ENCODE measurements at places on chromosomes 4 and X.
A peak's percentile ranks its signal among the peaks of the same experiment; 100 is the strongest.

GRCh38 chr4:7511525-7511924 lies 76.8 kb upstream of the PSAPL1 start:
- DNase-seq, result no peak

DNA sequence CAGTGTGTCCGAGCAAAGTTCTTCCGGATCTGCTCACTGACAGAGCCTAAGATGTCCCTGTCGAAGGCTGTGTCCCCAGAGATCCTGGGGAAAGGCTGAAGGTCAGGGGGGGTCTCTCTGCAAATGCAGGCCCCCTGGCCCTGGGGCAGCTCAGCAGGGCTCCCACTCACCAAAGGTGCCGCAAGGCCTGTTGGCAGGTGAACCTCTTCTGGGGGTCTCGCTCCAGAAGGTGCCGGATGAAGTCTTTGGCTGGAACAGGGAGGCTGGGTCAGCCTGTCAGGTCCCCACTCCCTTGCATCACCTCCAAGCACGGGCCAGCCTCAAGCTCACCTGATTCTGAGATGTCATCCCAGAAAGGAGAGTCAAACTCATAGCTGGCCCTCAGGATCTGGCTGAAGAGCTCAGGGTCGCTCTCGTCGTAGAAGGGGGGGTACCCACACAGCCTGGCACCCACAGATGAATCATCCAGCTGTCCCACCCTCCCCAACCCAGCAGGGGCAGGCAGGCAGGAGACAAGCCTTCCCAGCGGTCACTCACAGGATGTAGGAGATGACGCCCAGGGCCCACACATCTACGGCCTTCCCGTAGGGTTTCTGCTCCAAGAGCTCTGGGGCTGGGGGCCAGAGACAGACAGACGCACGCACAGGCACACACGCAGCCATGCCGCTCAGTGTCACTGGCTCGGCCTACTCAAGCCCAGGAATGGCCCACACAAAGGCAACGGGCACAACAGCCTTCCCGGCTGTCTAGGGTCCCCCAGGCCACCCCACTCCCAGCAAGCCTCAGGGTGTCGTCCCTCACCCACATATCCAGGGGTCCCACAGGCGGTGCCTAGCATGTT lies 2.6 kb downstream of the PNCK start:
- DNase-seq, result no peak

- DNase-seq, result no peak
Observed at GRCh38 chrX:134911348-134911747, 79.4 kb upstream of the SMIM10 start.

GRCh38 chr4:168138143-168138542 lies 45.8 kb downstream of the ANXA10 start:
- DNase-seq, result no peak

DNA sequence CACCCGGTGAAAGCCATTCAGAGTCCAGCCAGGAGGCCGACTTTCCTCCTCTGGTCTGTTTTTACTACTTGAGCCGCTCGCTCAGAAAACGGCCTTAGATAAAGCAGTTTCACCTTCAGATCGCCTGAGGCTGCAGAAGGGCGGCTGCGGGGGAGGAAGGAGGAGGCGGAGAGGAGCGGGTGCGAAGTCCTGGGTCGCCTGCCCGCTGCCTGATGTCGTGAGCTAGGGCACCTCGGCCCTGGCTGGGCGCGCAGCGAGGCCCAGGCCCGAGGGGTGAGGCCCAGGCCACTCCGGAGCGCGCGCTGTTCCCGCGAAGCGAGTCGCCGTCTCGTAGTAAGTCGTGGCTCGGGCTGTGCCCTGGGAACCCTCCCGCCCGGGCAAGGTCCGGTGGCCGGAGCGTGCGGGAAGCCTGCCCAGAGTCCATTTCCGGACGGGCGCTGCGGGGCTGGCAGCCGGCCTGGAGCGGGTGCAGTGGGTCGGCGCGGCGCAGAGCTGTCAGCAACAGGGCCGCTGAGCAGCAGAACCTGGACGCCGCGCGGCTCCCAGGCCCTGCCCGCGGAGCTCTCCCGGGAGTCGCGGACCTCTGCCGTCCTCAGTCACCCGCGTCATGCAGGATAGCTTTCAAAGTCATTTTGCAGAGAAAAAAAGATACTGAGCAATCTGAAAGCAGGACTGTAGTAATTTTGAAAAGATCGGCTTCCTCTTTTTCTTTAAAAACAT lies 18.6 kb downstream of the TRIM2 start:
- no peak for DNase-seq

DNA sequence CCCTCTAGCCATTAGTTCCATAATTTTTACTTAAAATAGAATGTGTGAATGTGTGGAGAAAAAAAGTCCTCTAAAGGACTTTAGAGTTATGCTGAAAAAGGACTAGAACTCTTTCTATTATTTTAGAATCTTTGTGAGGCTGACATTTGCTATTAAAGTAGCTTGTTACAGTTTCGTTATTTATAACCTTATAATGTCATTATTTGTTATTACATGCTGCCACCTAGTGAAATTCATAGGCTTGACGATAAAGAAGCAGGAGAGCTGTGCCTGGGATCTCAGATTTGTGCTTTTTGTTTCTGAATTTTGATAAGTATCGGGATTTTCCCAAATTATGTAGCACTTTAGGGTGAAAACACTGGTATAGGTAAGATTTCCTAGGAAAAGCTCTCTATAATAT lies 38.5 kb upstream of the TAPT1 start:
- DNase-seq, result peak; percentile 82

DNA sequence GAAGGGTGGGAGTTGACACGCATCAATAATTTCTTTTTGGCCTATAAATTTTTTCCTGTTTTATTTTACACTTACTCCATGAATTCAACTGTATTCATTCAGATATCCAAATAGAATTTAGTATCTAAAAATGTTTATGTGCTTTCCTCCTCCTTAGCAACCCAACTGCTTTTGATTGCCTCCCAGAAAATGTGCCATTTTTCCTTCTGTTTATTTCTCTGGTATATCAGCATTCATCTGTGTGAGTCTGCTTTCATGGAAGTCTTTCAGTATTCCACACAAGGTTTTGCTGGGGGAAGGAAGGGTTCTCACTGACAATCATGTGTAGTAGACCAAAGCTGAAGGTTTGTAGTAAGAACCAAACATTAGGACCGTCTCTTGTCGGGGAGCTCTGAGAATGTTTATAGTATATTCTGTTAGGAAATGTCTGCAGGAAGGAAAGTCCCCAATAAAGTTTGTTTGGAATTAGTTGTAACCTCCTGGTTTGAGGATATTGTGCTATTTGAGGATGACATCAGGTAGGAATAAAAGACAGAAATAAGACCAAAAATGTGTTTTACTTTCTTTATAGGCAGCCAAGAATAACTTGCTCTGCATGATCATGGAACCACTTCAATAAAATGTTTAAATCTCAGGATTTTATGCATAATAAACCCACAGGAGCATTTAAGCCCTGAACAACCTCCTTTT lies 673.6 kb upstream of the INTU start:
- DNase-seq, result no peak

- no peak for DNase-seq
Observed at GRCh38 chr4:174739576-174739975, 89.5 kb downstream of the GLRA3 start.

- no peak for DNase-seq
Observed at GRCh38 chr4:54517781-54518444, 139.8 kb upstream of the KIT start.

DNA sequence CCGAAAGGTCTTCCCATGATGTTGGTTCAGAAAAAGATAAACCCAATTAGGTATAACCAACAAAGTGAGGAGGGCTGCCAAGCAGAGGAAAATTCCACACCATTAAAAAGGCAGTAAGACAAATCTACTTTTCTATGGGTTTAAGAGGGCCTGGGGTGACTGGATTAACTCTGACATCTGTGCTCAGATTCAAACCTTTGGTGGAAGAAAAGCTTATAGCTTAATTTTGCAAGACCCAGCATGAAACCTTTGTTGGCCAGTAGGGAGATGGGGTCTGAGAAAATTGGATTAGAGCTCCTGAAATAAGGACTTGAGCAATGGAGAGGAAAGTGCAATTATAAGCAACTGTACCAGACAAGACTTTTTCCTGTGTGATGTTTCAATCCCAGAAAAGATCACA lies 104.2 kb downstream of the KDR start:
- no peak for DNase-seq

- DNase-seq, result no peak
Observed at GRCh38 chrX:17025621-17026302, 79.3 kb downstream of the REPS2 start.

DNA sequence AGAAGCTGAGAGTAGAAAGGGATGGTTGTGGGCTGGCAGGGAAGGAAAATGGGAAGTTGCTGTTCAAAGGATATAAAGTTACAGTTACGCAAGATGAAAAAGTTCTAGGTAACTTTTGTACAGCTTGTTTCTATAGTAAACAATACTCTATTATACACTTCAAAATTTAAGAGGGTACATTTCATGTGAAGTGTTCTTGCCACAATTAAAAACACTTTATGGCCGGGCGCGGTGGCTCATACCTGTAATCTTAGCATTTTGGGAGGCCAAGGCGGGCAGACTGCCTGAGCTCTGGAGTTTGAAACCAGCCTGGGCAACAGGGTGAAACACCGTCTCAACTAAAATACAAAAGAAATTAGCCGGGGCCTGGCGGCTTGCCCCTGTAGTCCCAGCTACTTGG lies 623.6 kb downstream of the STIM2 start:
- no peak for DNase-seq

DNA sequence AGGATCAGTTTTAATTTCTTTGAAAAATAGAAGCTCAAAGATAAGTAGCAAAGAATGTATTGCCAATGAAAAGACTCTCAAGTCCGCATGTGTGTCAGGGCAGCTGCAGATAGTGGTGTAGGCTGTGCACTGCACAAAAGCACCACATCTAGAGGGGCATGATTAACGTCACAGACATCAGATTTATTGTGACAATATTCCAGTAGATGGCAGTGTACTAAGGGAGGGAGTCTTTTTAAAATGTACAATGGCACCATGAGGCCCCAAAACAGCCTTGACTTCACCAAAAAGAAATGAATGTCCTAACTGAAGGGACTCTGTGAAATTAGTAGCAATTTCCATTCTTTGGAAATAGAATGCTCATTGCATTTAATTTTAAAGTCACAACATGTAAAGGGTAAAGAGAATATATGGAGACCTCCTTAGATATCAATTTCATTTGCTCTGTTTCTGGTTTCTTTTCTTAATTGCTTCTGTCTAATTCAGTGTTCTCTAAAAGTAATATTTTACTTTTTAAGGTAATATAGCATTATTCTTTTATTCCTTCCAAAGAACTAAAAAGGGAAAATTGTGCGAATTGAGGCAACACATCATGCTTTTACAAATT lies 98.4 kb downstream of the ZNF827 start:
- peak; percentile 87 for DNase-seq

GRCh38 chr4:83267830-83268475 lies 16.6 kb downstream of the COQ2 start:
- DNase-seq, result no peak

GRCh38 chr4:141376769-141377168 lies 156.1 kb downstream of the ZNF330 start:
- no peak for DNase-seq

DNA sequence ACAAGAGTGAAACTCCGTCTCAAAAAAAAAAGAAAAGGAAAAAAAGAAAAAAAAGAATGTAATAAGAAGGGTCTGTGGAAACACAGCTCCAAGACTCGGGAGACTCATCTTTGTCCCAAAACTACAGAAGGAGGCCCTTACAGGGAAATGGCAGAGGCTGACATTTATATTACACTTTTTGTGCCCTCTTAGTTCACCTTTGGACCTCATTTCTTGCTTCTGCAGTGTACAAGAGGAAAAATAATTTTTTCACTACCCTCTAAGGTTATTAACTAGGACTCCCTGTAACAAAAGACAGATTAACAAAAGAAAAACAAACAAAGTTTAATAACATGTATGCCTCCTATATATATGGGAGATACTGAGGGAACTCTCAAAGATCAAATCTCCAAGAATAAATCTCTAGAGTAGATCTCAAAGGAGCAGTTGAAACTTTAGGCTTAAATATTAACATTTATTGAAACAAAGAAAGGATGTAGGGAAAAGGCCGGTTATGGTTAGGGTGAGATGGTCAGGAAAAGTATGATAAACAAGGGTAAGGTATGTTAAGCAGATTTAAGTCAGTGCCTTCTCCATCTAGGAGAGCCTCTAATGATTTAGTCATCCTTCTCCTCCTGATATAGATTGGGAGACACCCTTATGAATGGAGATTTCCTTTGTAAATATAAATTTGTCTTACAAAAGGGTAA lies 121.3 kb upstream of the JADE1 start:
- no peak for DNase-seq

GRCh38 chr4:5004496-5004895 lies 14.8 kb downstream of the CYTL1 start:
- no peak for DNase-seq

GRCh38 chr4:20265726-20266125 lies 14.0 kb downstream of the SLIT2 start:
- no peak for DNase-seq

DNA sequence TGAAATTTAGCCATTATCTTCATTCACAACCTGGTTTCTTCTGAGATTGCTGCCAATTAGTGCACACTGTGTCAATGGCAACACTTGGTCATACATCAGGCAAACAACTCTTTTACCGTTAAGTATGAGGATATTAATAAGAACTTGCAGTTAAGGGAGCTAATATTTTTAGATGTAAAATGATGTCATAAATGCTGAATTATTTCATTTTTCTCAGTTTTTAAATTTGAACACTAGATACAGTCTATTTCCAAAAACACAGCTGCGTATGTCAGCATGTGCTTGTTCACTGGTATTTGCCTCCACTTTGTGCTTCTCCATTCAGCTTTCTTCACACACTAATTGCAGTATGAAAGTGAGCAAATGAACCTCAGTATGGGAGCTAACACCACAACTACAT lies 1.6 kb downstream of the KLHL13 start:
- peak; percentile 6 for DNase-seq

GRCh38 chr4:108382751-108383150 lies 214.0 kb upstream of the LEF1 start:
- no peak for DNase-seq

GRCh38 chr4:175326796-175327195 lies 408.6 kb downstream of the ADAM29 start:
- no peak for DNase-seq

- no peak for DNase-seq
Observed at GRCh38 chrX:111928456-111928855, 52.5 kb downstream of the TRPC5OS start.

- no peak for DNase-seq
Observed at GRCh38 chr4:70991596-70991995, 1.9 kb upstream of the DCK start.

GRCh38 chr4:137370206-137370633 lies 162.1 kb downstream of the PCDH18 start:
- no peak for DNase-seq

GRCh38 chrX:42220083-42220482 lies 296.7 kb upstream of the CASK start:
- DNase-seq, result no peak

GRCh38 chr4:170134821-170135220 lies 45.1 kb upstream of the AADAT start:
- DNase-seq, result no peak

DNA sequence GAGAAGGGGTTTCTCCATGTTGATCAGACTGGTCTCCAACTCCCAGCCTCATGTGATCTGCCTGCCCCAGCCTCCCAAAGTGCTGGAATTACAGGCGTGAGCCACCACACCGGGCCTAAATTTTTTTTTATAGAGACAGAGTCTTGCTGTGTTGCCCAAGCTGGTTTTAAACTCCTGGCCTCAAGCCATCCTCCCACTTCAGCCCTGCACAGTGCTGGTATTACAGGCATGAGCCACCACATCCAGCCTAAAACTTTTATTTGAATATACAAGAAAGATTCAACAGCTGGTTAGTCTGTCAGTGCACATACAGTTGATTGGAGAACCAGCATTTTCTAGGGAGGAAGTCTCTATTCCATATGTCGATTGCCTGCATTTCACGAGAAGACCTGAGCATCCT lies 91.2 kb downstream of the LRP2BP start:
- DNase-seq, result no peak
